Activated CD4-positive, alpha-beta T cell treated with anti-CD3 and anti-CD28 coated beads, Interleukin-2, amount 50 U/mL, for 48 hours (primary cell): ENCODE measurements at places on chromosomes 11 and 22.

DNA sequence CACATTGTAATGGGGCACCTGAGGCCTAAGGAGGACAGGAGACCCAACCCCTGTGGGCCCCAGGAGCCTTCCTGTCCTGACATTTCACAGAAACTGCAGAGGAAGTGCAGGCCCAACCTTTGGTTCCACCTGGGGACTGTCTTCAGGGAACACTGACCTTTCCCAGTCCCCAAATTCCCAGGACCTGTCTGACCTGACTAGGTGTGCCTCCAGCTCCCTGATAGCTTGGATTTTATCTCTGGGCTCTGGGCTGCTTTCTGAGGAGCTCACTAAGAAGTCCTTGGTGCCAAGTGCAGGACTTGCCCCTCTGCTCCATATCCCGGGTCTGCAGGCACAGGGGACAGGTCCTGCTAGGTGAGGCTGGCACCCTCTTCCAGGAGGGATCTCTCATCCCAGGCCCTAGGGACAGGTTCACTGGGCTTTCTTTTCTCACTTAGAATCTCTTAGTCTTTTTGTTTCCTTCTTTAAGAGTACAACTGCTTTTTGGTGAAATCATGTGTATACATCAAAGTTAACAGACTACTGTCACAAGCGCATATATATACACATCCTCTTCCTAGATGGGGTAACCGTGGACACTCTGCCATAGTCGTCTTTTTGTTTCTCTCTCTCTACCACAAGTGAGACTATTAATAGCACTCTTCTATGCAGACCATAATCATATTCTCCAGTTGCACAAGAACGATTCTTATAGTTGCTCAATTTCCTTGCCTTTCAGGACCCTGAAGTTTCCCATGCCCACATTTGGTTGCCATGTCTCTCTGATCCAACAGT, 72.0 kb upstream of the IGLL5 start:
- DNase-seq = no peak

DNA sequence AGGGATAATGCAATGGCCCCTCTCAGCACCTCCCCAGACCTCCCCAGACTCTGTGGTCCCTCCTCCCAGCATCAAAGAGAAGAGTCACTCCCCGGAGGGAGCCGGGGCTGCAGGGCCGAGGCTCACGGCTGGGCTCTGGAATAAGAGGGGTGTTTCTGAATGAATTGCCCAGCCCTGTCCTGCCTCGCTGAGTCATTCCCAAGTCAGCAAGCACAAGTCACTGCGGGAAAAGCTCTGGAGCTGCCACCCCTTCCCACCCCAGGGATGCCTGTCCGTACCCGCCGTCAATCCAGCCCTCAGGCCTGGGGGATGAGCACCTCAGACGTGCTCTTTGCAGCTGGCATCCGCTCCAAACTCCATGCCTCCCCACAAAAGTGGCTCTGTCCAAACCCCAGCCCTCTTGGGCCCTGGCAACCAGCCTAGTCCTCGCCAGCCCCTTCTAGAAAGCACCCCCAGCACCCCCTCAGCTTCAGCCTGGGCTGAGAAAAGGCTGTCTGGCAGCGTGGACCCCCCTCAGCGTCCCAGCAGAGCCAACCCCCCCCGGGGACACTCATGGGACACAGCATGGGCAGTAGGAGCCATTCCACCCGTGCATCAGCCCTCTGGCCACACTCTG, 22.7 kb downstream of the CELSR1 start:
- DNase-seq = no peak

- DNase-seq = no peak
These were observed 11.3 kb downstream of the PLAAT2 start for GRCh38 chr11:63551889-63552266.

GRCh38 chr11:24585192-24585591, 88.3 kb downstream of the LUZP2 start:
- DNase-seq = no peak

GRCh38 chr22:24686280-24686679, 83.3 kb downstream of the GGT1 start:
- no peak for DNase-seq
